Left lung (tissue), 14 donors: ENCODE measurements at places on chromosomes 13 and 19. TPM values are rescaled to one million over a fixed set of nuclear protein-coding genes. Genes with fewer than 3 reads are reported as not detected.

DNA sequence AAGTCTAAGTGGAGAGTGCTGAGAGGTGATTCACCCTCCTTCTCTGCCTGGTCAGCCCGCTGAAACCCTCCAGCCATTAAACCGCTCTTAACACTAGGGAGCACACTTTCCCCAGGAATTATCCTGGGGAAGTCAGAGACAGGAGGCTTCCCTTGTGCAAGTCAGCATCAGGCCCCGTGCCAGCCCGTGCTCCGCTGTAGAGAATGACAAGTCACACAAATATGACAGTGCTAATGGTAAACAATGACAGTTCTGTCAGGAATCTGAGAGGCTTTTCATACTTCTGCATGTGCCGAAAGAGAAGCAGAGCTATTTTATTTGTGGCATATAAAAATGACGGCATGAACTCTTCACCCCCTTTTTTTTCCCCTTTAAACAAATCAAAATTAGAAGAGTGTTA, 816.9 kb upstream of the SLC10A2 start:
- peak; percentile 91 for DNase-seq

DNA sequence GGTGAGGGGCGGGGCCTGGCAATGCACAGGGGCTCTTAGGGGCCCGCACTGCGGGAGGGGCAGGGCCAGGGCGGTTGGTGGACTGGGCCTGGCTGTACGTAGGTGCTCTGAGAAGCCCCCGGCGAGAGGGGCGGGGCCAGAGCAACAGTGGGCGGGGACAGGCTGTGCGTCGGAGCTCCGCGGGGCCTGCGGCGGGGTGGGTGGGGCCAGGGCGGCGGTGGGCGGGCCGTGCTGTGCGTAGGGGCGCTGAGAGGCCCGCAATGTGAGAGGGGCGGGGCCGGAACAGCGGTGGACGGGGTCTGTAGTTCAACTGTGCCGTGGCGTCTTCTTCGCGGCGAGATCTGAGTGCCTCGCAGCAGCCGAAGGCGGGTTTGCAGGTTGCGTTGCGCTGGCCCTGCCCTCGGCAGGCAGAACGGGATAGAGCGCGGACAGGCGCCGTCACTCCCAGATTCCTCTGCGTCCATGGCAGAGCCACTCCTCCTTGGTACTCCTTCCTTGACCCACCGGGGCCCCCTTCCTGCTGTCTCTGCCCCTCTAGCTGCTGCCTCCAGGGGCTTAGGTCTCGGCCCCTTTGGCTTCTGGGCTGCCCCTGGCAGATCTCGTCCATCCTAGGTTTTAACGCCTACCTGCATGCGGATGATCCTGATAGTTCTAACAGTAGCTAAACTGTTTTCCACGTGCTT, 33.2 kb downstream of the CCNE1 start:
- peak; percentile 94 for DNase-seq

DNA sequence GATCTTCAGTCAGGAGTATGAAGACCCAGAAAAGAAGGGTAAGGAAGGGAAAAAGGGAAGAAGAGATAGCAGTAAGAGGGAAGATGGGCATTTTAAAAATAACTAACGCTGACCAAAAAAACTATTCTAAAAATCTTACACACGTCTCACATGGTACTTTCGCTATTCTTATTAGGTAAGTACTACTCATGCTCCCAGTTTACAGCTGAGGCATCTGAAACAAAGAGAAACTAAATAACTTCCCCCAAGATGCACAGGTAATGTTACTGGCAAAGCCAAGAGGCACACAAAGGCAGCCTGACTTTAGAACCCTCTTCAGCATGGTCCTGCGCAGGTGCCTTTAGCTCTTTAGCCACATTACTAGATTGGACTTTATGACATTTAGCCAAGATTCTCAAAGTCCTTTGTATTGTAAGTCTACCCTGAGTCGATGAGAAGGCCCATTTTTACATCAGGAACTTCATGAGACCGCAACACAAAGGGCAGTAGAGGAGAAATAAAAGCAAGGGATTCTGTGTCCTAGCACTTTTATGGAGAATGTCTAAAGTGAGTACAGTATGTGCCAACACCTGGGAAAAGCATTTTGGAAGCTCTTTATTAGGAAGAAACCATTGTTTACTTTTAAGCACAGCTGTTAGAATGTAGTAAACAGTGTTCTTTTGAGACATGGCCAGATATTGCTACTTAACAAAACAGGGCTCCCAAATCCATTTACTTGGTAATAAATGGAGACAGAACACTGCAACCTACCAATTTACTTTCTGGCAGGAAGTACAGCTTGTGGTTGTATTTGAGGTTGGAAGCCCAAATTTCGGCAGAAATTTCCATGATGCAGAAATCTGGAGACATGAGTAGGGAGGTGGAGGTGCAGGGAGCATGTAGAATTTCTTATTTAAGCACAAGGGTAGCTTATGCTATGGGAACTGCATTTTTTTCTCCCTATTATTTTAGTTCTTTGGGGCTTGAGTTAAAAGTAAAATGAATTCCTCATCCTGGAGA, 250.7 kb downstream of the KCTD12 start:
- DNase-seq = no peak

DNA sequence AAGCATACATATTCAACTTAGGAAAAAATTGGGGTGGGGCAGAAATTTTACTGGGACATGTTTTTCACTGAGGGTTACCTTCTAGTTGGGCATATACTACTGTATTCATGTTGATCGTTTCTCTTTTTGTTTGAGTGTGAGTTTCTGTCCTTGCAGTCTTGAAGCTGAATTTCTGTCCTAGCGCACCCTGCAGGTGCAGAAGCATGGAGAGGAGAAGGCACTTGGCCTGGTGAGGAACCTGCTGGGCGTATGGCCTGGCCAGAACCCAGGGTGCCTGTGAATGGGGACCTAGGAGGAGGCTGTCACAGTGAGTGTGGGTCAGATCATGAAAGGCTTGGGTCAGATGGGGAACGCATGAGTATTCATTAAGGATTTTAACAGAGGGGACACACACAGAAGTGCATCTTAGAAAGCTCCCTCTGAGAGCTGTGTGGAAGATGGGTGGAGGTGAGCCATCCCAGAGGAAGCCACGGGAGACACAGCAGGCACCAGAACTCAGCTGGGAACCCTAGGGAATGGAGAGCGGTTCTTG, 36.8 kb downstream of the SERP2 start:
- DNase-seq = no peak

DNA sequence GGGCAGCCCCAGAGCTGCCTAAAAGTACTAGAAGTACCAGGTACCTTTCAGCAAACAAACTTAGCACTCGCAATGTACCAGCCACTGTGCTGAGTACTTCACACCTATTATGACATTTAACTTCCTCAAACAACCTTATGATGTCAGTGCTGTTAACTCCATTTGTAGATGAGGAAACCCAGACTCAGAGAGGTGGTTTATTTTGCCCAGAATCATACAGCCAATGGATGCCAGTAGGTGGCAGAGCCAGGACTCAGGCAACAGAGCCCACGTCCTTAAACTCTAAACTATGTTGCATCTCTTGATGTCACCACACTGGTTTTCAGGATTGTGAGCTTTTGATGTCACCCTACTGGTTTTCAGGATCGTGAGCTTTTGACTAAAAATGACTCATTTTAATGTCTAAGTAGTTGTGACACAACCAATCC, 78.9 kb downstream of the FLT1 start:
- DNase-seq = no peak

DNA sequence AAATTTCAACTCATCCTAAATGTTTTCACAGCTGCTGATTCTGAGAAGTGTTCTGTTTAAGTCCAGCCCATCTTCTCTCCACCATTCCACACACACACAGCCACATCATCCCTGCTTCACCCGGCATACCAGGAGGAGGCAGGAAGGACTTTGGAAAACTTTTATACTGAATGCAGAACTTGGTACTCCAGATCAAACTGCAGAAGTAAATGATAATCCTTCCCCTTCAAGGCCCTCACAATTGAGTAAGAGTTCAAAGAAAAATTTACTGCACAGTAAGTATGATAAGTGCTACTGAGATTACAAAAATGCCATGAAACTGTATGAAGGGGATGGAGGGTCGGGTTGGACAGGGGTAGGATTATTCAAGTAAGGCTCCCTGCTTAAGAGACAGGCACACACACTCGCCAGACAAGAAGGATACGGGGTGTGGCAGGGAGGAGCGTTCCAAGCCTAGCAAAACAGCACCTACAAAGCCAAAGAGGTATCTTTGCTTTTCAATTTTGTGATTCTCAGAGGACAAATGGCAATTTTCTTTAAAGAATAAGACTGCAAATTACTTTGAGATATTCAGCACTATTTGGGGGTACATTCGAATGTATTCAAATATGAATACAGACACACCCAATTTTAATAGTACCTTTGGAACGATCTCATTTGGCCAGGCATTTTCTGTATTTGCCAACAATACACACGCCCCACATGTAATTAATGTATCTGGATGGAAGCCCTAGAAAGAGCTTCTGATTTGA, 2.5 kb downstream of the USP12 start:
- DNase-seq = no peak

DNA sequence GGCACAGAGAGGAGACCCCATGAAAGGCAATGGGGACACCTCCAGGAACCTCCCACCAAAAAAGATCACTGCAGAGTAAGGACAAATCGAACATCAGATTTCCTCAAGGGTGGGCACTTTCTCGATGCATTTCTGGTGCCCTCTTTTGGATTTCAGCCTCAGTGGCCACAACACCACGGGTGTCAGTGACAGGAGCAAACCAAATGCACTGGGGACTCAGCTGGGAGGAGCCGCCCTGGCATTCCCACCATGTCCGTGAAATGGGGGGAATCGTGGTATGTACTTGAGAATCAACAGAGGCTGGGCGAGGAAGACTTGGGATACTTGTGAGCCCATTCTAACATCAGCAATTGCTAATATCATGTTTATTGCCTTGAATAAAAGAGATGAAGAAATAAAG, 16.3 kb downstream of the FAM187B start:
- DNase-seq = no peak

DNA sequence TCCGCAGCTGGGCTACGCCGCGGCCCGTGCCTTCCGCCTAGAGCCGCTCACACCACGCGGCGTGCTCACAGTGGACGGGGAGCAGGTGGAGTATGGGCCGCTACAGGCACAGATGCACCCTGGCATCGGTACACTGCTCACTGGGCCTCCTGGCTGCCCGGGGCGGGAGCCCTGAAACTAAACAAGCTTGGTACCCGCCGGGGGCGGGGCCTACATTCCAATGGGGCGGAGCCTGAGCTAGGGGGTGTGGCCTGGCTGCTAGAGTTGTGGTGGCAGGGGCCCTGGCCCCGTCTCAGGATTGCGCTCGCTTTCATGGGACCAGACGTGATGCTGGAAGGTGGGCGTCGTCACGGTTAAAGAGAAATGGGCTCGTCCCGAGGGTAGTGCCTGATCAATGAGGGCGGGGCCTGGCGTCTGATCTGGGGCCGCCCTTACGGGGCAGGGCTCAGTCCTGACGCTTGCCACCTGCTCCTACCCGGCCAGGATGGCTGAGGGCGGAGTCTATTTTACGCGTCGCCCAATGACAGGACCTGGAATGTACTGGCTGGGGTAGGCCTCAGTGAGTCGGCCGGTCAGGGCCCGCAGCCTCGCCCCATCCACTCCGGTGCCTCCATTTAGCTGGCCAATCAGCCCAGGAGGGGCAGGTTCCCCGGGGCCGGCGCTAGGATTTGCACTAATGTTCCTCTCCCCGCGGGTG, 7.4 kb downstream of the DBP start:
- no peak for DNase-seq

DNA sequence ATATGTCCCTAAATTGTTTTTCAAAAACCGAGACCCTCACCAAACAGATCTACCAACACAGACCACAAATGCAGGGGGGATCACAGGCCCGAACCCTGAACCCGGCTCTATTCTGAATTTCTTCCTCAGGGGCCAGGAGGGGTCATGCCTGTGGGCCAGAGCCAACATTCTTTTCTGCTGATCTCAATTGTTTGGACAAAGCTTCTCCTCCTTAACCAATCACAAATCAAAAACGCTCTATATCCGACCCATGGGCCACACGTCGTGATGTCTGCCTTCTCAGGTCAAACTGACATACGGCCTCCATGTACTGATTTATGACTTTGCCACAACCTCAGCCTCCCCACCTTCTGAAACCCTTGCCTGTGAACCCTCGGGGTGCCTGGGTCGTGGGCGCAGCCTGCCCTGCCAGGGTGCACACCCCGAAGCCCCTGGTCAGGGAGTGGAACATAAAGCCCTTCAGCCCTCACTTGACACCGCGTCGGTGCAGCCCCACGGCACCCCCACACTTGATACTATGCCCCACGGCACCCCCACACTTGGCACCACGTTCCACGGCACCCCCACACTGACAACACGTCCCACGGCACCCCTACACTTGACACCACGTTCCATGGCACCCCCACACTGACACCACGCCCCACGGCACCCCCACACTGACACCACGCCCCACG, 58.4 kb upstream of the C13orf46 start:
- DNase-seq = no peak

DNA sequence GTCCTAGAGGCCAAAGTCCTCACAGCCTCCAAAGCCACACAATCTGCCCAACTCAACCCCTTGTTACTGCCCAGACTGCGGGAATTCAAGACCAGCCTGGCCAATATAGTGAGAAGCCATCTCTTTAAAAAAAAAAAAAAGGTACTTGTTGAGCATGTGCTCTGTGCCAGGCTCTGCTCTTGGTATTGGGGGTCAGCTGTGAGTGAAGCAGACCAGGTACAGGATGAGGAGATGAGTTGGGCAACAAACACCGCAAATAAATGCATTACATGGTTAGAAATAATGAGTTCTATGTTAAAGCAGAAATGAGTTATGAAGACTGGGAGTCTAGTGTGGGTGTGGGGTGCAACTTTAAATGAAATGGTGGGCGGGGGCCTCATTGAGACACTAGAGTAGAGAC, 9.9 kb downstream of the GRIK5 start:
- DNase-seq = no peak

- no peak for DNase-seq
Observed at GRCh38 chr19:13350072-13350471, 156.2 kb downstream of the CACNA1A start.

GRCh38 chr19:28332351-28332750, 880.6 kb downstream of the UQCRFS1 start:
- DNase-seq = no peak

DNA sequence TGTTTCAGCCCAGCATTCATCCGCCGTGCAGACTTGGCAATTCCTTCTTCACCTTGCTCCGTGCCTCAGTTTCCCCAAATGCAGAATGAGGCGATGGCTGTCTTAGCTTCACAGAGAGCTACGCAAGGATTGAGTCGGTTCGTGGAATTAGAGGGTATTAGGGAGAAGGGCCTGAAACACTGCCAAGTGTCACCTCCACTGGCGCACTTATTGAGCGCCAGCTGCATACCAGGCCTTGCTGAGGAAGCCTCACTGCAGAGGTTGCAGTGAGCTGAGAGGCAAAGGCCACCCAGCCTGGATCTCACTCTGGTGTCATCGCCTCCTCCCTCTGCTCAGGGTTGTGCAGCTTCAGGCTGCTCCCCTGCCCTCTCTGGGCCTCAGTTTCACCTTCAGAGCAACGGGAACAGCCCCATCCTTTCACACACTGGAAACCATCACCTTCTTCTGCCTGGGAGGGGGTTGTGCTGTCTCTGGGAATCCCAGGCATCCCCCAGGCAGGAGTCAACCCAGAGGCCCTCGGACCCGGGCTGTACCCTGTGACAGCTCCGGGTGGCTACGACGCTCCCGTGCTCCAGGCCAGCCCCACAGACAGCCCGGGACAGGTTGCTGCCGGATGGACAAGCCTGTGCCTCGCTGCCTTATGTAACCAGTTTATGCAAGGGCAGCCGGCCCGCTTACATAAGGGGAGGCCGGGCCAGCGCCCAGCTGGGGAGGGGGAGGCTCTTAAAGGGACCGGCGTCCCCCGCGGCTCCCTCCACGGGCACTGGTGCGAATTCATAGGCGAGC, 31.9 kb downstream of the NFIC start:
- peak; percentile 68 for DNase-seq

- DNase-seq = no peak
Observed at GRCh38 chr13:39468306-39468705, 134.7 kb downstream of the LHFPL6 start.

SLC17A7 gene
- 0.34 TPM for total RNA-seq

SIGLEC7 gene
- total RNA-seq = 10.4 TPM

LAIR2 gene
- 1.0 TPM for total RNA-seq

KLF12 gene
- total RNA-seq = 7.8 TPM

ZNF274 gene
- 19.9 TPM for total RNA-seq
